ENCODE measurements at places on chromosomes 7 and 10.

- DNase-seq: no peak
These were observed 2.1 kb downstream of the FAM170B start for GRCh38 chr10:49131507-49132361.

DNA sequence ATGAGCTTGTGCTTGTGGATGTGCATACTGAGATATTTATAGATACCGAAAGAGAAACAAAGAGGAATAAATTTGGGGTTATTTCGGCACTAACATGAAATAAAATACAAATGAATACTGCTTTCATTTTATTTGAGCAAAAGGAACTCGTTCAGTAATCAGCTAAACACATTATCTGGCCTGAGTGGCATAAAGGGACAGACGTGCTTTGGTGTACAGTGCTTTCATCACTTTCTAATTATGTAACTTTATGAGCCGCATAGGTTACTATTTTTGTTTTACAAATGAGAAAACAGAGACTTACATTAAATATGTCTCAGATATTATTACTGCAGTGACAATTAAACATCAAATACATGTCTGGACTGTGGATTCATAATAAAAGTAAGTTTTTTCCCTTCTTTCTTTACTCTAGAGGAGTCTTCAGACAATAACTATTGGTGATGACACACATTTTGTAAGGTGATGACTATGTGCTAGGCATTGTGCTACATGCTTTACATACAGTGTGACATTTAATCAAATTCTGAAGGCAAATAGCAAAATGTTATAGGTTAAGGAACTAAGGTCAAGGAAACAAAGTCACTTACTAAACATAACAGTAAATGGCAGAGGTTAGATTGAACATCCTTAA lies 503.3 kb downstream of the SORCS1 start:
- no peak for DNase-seq

DNA sequence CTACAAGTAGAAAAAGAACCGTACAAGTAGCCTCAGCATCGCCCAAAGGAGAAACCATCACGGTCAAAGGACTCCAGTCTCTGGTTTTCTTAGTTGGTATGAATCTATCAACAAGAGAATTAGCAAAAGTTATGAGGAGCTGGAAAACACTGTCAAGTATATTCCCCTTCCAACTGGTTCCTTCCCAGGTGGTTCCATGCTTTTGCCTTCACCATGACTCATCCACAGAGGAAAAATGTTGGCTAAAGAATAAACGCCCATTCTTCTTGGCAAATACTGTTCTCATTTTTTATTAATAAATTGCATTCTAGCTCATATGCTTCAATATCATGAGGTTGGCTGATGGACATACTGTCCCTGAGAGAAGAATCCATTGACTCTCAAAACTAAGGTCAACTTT lies 6.4 kb downstream of the ELMO1 start:
- no peak for DNase-seq

- no peak for DNase-seq
These were observed 50.3 kb downstream of the LRRC4 start for GRCh38 chr7:127980901-127981300.

- DNase-seq: no peak
These were observed 102.7 kb downstream of the CSTF2T start for GRCh38 chr10:51596695-51597094.

- peak; percentile 60 for DNase-seq
These were observed 53.7 kb upstream of the ZNF273 start for GRCh38 chr7:64849250-64849923.

DNA sequence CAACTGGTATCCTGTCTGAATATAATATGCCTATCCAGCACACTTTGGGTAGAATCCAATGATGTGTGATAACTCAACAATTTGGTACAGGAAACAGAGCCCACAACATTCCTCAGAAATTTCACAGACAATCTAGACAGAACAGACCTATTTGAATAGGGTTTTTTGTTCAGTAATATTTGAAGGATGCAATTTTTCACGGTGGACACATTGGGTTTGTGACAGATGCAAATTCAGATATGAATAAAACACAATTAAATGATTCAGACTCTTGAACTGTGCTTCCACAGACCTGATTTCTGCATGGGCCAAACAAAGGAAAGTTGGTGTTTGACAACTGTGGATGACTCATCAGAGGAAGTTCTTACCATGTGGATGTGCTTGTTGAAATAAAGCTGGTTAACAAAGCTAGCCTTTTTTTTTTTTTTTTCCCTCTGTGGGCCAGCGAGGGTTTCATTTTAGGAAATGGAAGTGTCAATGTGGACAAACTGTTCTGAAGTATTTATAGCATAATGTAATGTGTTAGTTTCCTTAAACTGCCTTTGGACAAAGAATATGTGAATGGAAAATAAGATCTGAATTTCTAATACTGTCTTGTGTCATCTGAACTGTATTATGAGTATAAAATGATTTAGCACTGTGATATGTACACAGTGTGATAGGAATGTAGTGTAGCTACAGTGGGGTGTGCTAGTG lies 43.2 kb upstream of the FAM133B start:
- no peak for DNase-seq

DNA sequence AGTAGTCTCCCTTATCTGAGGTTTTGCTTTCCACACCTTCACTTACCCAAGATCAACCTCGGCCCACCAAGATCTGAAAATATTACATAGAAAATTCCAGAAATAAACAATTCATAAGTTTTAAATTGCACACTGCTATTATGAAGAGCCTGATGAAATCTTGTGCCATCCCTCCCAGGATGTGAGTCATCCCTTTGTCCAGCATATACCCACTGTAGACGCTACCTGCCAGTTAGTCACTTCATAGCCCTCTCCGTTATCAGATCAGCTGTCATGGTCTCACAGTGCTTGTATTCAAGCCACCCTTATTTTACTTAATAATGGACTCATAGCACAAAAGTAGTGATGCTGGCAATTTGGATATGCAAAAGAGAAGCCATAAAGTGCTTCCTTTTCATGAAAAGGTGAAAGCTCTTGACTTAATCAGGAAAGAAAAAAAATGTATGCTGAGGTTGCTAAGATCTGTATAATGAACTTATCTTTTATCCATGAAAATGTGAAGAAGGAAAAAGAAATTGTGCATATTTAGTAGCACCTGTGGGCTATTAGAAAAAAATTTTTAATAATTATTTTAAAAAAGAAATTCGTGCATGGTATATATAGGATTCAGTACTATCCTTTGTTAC lies 9.8 kb upstream of the MRPS16 start:
- no peak for DNase-seq

- no peak for DNase-seq
These were observed 61.0 kb downstream of the MET start for GRCh38 chr7:116732788-116733694.

- DNase-seq: no peak
These were observed 18.7 kb downstream of the FRMD4A start for GRCh38 chr10:14312014-14312413.

DNA sequence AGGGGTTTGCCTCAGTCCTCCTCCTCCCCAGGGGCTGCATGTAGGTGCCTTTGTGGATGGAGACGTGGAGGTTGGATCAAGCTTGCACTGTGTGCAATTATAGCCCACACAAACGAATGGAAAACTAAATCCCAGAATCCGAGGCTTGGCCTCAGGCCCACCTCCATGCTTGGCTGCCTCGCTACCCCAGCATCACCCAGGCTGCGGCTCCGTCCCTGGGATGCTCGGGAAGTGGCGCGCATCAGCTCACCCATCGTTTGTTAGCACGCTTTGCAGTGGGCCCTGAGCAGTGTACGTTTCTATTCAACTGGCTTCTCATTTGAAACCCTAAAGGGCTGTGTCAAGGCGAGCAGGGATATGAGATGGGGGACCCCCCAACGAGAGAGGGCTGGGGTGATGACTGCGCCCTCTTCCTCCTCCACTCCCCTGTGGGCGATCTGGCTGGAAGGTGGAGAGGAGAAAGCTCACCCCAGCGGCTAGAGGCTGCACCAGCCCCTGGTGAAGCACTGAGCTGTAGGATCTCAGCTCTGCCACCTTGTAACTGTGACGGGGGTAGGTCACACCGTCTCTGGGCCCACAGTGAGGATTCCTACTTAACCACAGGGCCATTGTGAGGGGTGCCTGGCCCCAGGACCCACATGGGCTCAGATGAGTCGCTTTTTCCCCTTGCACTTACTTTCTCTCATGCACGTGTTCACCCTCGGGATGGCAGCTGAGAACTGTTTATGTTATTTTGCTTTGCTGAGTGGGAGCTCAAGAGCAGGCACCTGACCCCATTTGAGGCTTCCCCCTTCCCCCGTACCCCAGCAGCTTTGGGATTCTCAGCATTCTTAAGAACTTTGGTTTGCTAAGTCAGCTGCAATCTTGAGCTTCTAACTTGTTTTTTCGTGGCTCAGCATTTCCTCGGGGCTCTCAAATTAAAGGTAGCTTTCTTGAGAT lies 12.7 kb upstream of the BTBD16 start:
- no peak for DNase-seq

GRCh38 chr10:130337305-130337640 lies 201.1 kb downstream of the GLRX3 start:
- DNase-seq: no peak

- DNase-seq: no peak
These were observed 804 bp downstream of the UNC5B start for GRCh38 chr10:71213127-71213621.

- DNase-seq: no peak
These were observed 4.1 kb upstream of the PILRB start for GRCh38 chr7:100353685-100354330.

DNA sequence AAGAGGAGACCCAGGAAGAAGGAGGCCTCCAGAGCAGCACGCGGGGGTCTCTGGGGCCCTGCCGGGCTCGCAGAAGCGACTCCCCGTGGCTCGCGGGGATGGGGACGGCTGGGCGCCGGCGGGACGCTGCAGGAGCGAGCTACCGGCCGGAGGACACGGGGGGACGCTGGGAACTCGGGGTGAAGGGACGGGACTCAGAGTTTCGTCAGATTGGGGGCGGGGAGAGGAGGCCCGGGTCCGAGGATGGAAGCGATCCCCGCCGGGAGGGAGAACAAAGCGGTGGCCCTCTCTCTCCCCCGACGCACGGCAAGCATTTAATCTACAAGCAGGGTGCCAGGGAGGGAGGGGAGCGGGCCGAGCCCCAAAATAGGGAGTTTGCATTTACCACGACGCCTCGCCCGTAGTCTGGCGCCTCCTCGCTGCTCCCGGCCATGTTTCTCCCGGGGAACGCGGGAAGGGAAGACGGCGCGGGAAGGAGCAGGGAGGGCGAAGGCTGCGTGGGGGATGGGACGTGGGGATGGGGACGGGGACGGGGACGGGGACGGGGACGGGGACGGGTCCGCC lies at the start of gene PRTFDC1:
Gene PRTFDC1 (minus strand): TSS at position 464 of the 564 bp plus-strand sequence. CDS start 31 bp downstream, at position 433.
- DNase-seq: peak; percentile 75

DNA sequence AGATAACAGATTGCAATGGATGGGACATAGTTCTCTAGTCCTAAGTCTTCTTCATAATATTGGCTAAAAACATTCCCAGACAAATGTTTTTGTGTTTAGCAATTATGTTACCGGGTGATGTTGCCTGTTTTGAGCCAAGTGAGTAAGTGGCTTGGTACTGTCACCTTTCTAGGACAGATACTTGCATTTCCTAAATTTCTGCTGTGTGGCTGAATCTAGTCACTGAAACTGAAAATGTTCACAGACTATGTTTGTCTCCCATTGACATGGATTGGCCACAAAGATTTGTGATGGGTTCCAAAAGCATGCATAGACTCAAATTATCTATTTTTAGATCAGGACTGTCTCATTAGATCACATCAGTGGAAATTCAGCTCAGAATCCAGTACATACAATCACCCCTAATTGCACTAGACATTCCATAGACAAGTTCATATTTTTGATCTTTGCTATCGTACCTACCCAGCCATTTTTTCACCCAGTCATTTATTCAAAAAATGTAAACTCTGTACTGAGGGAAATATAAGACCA lies 1222.1 kb upstream of the AUTS2 start:
- no peak for DNase-seq

DNA sequence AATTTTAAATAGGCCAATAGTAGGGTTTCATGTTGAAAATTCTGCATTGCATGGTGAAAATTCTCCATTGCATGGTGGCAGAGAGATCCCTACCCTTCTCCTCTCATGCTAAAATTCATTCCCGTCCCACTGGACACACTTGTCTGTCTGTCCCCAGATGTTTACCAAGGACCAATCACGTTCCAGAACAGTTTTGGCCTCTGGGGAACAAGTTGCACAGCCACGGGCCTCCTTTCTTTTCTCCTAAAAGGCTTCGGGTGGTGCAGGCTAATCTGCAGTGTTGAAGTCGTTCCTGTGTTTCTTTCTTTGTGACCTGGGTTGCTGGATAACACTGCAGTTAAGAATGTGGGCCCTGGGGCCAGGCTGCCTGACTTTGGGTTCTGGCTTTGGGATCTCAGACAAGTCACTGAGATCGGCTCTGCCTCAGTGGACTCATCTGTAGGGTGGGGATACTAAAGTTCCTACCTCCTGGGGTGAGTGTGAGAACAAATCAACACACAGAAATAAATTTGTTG lies 113.1 kb upstream of the FAM204A start:
- DNase-seq: no peak

- peak; percentile 94 for DNase-seq
These were observed at the start of gene CLDN12 for GRCh38 chr7:90403174-90404113. Gene CLDN12 (plus strand): TSS chr7:90403461. CDS start chr7:90412677, 9,216 bp downstream.

DNA sequence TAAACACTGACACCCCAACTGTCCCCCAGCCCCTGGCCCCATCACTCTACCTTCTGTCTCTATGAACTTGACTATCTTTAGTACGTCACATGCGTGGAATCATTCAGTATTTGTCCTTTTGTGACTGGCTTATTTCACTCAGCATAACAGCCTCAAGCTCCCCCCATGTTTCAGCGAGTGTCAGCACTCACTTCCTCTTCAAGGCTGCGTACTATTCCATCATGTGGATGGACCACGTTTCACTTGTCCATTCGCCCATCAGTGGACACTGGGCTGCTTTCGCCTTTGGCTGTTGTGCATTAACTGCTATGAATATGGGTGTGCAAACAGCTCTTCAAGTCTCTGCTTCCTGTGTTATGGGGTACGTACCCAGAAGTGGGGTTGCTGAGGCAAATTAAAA lies 100.7 kb downstream of the PTPRN2 start:
- no peak for DNase-seq

GRCh38 chr7:12670000-12670729 lies 17.3 kb upstream of the ARL4A start:
- DNase-seq: no peak

- DNase-seq: no peak
These were observed 37.8 kb upstream of the ZNF365 start for GRCh38 chr10:62336404-62336803.

- peak; percentile 90 for DNase-seq
These were observed at the start of gene SEMA3C for GRCh38 chr7:80918909-80919721. Gene SEMA3C (minus strand): TSS chr7:80919051. CDS start chr7:80916781, 2,270 bp downstream.

DNA sequence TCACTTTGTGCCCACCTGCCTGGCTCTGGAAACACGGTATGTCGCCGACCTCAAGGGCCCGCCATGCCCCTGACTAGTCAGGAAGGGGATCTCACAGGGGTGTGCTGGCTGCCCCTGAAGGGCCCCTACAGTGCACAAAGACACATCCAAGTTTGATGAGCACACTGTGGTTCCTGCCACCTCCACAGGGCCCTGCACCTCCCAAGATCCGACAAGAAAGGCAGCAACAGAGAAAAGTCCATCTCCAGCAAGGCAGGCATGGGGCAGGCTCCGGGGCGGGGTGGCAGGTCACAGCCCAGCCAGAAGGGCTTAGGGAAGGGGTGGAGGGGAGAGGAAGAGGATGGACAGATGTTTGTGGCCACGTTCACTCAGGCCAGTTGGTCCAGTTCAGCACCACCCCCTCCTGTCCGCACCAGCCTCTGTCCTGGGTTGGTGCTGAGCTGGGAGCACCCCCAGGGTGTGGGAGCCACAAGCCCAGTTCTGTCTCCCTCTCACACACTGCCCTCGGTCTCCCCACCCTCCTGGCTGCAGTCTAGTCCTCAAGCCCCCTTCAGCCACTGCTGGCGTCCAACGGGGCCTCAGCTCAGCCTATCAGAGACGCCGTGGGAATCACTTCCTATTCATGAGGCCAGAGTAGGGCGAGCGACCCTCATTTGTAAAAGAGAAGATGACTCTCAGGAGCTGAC lies 11.5 kb downstream of the DRGX start:
- DNase-seq: no peak
